Foreskin fibroblast (primary cell): ENCODE measurements at places on chromosomes 16 and 17.

DNA sequence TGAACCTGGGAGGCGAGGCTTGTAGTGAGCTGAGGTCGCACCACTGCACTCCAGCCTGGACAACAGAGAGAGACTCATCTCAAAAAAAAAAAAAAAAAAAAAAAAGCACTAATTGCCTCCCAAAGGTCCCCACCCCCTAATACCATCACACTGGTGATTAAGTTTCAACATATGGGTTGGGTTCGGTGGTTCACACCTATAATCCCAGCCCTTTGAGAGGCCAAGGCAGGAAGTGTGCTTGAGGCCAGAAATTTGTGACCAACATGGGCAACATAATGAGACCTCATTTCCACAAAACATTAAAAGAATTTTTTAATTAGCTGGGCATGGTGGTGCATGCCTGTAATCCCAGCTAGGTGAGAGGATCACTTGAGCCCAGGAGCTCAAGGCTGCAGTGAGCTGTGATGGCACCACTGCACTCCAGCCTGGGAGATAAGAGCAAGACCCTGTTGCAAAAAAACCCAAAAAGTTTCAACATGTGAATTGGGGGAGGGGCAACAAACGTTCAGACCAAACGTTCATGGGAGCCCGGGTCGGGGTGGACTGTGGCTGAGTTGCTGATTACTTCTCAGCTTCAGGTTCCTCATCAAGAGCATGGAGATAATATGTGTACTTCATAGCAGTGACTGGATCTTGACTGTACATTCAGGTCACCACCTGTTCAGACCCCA lies 62.1 kb upstream of the NOL11 start:
- no peak for DNase-seq

GRCh38 chr17:1588821-1589585 lies 26.4 kb upstream of the PITPNA start:
- DNase-seq: peak; percentile 21

- DNase-seq: no peak
These were observed 919 bp upstream of the DHRS7C start for GRCh38 chr17:9792181-9792840.

DNA sequence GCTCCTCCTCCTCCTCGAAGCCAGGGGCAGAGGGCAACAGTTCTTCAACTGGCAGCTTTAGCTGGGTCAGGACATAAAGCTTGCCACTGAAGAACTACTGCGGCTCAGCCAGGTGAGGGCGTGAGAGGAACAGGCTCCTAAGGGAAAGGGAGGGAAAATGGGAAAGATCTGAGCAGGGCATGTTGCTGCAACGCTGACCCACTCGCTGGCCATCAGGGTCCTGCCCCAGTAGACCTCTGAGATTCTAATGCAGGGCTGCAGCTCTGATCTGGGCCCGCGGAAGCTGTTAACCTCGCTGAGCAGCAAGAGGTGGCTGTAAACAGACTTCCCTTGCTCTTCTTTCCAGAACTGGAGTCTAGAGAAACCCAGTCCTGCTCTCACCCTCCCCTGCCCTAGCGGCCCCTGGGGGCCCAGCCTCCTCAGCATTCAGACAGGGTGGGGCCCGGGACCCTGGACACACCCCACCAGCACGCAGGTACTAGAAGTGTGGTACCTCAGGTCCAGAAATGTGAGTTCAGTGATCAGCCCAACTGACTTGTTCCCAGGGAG lies 3.8 kb upstream of the TLCD2 start:
- DNase-seq: peak; percentile 75

DNA sequence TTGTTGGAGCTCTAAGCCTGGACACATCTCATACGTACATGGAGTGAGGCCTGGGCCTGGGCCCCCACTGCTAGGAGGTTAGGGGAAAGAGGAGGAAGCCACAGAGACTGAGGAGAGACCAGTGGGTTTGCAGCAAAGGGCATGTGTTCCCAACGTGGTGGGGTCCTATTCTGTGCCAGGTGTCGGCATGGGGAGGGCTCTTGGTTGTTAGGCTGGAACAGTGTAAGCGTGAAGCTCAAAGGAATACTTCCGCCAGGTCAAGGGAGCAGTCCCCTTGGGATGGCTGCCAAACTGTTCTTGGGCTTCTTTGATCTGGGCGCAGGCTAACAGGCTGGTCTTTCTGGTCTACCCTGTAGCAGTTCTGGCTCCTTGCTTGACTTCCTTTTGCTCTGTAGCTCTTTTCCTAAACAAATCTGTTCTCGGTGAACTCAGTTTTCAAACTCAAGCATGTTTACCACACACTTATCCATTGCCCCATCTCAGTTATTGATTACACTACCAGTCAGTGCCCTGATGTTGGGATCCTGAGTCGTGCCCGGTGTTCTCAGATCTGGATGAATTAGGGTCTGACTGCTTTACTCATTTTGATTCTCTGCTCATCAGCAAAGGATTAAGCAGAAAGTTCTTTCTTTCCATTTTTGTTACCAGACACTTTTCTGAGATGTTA lies 36.4 kb downstream of the GPT2 start:
- no peak for DNase-seq

- peak; percentile 17 for DNase-seq
These were observed 183.6 kb upstream of the PMFBP1 start for GRCh38 chr16:72355561-72355960.

GRCh38 chr16:75317101-75317522 lies 65.7 kb upstream of the BCAR1 start:
- peak; percentile 26 for DNase-seq

- DNase-seq: no peak
These were observed 32.9 kb downstream of the HS3ST3A1 start for GRCh38 chr17:13568582-13569397.

GRCh38 chr17:9204637-9205329 lies 183.5 kb downstream of the NTN1 start:
- DNase-seq: no peak

- DNase-seq: peak; percentile 64
These were observed 20.4 kb upstream of the CPNE2 start for GRCh38 chr16:57071831-57072582.

DNA sequence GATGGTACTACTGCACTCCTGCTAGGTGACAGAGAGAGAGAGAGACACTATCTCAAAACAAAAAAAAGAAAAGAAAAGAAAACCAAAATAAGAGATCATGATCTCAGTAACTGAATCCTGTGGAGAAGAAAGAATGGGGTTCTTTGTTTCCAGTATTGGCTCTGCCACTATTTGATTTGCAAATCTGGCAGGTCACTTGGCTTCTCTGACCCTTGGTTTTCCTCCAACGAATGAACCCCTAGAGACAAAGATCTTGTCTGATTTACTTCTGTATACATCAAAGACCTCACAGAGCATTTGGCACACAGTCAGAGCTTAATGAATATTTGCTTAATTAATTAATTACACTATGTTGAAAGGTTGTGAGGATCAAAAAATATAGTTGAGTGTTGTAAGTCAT lies 47.9 kb upstream of the NLK start:
- DNase-seq: no peak

GRCh38 chr16:72172105-72173034 lies at the start of gene PMFBP1:
Gene PMFBP1, minus strand, starts transcription at chr16:72172155. Its CDS starts 947 bp downstream, at chr16:72171208.
- peak; percentile 67 for DNase-seq
